ENCODE measurements at places on chromosomes 5 and 9. TPM values are rescaled to one million over a fixed set of nuclear protein-coding genes. Genes with fewer than 3 reads are reported as not detected.

The TUSC1 gene
- 0.25 TPM for total RNA-seq

DNA sequence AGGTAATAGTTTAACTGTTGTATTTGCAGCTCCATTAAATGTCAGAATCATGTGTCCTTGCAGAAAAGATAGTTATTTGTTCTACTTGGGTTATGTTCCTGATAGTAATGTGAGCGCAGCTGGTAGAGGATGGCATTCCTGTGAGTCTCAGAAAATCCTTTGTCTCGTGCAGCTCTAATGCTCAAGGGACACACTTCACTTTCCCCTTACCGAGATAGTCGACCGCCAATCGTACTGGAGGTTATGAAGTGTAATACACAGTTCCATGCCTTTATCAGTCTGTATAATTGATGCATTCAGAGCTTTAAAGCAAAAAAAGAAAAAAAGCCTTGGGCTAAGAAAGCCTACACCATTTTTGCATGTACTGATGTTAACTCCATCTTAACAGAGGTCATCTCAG is 60.2 kb upstream of the SRP19 start:
- no peak for DNase-seq

The MARVELD2 gene
- 0.60 TPM for total RNA-seq

DNA sequence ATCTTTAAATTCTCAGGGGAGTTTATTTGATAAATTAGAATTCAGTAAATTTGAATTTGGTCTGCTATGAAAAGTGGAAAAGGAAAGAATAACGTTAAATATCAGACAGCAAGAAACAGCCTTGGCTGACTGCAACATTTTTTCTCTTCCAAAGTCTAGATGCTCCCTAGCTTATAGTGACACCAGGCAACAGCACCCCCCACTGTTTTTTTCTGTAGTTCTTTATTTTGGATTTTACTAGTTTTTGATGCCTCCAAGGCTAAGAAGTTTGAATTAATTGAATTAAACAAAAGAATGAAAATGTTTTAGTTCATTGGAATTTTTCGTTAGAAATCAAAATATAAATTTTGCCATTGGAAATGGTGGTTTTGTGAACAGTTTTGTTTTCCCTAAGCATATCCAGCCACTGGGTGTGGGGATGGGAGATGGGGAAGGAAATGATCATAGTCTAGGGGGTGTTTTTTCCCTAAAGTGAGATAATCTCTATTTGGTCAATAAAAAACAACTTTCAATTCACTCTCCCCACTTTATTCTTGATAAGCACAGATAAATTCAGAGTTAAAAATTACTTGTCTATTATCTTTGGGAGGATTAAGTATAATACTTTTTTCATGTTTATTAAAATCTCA is 199.3 kb upstream of the CD180 start:
- DNase-seq = no peak

DNA sequence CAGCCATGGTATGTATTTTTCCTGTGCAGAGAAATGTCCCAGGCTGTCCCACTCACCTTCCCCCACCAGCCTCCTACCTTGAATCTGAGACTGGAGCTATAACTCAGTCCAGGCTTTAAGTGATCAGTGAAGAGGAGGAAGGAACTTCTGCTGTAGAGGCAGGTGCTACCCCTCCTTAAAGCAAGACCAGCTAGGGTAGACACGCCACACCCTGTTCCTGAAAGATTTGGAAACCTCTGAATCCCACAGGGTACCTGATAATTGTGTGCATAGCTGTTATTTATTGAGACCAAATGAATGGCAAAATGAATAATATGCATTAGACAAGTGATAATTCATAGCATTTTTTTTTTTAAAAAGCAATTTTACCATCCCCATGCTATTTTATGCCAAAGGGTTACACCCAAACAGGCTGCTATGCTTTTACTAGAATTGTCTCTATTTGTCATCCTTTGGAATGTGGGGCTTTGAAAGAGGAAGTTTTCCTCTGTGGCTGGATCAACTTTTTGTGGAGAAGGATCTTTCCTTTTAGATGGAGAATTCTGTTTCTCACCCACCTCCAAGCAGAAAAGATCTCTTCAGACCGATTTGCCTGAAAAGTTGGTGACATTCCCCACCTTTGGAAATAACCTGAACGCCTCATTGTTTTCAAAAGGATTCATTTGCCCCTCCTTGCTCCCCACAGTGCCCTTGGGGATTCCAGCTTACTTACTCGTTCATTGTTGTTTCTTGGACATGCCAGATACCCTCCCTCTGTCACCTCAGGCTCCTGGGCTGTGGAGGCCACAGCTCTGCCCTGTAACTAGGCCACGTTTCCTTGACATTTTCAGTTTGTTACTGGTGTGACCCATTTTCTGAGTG is 248.7 kb downstream of the NR3C1 start:
- DNase-seq = no peak

The ARL10 gene
- total RNA-seq = 15.6 TPM

The PCDHA3 gene
- not detected for total RNA-seq

DNA sequence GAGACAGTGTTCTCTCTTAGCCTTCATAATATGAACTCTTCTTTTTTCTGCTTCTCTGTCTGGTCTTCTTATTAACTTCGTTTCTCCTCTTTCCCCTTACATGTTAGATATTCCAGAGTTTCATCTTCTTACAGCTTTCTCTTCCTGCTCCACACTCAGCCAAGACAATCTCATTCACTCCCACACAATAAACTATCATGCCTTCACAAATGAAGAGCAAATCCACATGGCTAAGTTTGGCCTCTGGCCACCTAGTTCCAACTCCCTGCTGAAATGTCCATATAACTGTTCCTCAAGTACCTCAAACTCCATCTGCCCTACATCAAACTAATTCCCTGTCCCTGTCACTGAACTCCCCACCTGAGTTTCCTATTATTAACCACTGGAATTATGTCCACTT is 18.4 kb downstream of the IL33 start:
- DNase-seq = no peak

The IFNA14 gene
- not detected for total RNA-seq

GRCh38 chr9:79660615-79661014 is 88.8 kb downstream of the TLE4 start:
- no peak for DNase-seq

DNA sequence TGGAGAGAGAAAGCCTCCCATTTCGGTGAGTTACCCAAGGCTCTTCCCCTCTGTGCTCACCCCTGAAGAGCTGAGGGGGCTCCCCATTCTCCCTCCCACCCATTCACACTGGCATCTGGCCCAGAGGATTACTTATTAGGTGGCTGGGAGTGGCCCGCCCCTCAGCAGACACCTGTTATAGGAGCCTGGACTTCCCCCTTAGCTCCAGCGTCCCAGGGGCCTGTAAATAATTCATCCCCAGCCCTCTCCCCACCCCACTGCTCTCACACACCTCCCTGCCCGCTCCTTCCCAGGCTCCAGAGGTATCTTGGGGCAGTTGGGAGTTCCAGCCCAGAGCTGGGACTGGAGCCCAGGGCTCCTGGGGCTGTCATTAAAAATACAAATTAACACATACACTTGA is 11.6 kb upstream of the SLC6A7 start:
- no peak for DNase-seq

DNA sequence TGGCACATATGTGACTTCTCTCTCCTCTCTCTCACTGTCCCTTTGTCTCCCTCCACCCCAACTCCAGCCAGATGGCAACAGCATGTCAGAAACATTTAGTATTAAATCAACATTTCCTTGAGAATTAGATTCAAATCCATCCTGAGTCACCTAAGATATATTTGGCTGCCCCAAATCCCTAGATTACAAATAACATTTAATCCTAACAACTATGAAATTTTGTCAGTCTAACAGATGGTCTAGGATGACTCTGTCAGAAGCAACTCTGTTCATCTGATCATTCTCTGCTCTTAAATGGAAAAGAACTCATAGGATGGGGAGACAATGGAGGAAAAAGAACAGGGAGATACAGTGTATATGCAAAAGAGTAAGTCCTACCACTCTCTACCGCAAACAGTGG is 201.2 kb downstream of the TSSK1B start:
- DNase-seq = no peak

The ZFP2 gene
- 0.69 TPM for total RNA-seq
